ENCODE measurements at places on chromosomes 6 and 20.

- DNase-seq, result peak; percentile 22
Observed at GRCh38 chr6:56250266-56250665, 2.9 kb upstream of the COL21A1 start.

DNA sequence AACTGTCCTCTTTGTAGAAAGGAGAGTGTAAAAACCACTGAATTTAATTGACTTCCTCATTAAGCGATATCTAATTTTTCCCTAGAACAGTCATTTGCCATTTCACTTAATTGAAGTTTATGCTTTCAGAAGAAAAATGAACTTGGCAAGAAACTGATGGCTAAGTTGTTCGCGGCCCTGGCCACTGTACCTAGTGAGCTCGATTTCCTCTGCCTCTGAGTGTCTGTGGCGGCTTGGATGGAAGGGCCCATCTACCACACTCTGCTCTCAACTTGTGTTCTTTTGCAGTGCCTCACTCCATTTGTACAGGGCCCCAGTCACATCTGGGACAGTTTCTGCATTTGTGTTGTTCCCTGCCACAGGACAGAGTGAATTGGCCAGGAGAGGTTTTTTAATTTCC lies 102.9 kb downstream of the BCAS1 start:
- no peak for DNase-seq

GRCh38 chr6:3422435-3423070 lies 34.3 kb downstream of the SLC22A23 start:
- no peak for DNase-seq

GRCh38 chr6:83928286-83928685 lies 68.8 kb downstream of the CYB5R4 start:
- DNase-seq, result no peak

DNA sequence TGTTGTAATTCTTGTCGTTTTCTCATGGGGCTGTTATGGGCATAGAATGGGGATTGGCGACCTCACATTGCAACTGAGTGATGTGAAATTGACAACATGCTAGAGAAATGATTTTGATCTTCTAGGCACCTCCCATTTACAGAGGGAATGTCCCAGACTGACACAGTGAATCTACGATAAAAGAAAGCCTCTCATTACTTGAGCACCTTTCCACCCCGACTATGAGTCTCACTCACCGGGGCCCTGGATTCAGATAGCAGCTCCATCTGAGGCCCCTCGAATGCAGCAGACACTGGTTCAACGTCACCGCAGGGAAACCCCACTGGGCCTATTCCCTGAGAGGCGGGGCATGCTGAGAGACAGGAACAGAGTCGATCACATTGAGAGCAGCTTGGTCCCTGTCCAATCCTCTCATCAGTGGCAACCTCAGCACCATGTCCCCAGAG lies 49.1 kb downstream of the NFATC2 start:
- DNase-seq, result no peak

DNA sequence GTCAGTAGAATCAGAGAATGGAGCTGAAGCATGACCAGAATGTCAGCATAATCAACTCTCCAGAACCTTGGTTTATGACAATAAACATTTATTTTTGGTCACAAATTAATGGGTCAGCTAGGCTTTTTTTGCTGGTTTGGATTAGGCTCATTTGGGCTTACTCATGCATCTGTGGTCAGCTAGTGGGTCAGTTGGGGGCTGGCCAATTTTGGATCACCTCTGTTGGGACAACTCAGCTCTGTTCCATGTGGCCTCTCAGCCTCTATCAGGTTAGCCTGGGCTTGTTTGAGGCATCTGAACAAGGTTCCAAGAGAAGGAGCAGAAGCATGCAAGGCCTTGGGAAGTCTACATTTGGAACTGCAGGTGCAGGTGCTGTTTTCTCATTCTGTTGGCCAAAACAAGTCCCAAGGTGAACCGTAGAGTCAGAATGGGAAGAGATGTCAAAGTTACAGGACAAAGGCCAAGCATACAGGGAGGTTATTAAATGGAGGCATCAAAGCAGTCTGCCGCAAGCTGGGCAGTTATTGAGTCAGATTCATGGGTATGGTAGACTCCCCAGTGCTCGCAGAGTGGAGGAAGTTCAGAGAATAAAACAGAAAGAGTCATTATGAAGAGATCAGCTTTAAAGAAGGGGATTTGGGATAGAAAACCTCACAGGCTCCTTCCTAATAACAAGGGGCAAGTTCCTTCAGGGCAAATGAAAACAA lies 173.0 kb downstream of the PLCB4 start:
- DNase-seq, result no peak

GRCh38 chr20:3820901-3821727 lies 767 bp downstream of the AP5S1 start:
- no peak for DNase-seq

- DNase-seq, result peak; percentile 80
Observed at GRCh38 chr20:23659989-23660837, 22.5 kb upstream of the CST3 start.

- DNase-seq, result no peak
Observed at GRCh38 chr20:58584881-58585752, 66.0 kb upstream of the STX16 start.

DNA sequence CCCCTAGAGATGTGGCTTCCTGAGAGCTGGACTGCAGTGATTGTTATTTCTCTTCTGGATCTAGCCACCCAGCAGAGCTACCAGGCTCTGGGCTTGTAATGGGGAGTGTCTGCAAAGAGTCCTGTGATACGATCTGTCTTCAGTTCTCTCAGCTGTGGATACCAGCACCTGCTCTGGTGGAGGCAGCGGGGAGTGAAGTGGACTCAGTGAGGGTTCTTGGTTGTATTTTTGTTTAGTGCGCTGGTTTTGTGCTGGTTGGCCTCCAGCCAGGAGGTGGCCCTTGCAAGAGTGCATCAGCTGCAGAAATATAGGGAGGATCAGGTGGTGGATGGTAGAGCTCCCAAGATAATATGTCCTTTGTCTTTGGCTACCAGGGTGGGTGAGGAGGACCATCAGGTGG lies 33.7 kb downstream of the PAX1 start:
- DNase-seq, result no peak

DNA sequence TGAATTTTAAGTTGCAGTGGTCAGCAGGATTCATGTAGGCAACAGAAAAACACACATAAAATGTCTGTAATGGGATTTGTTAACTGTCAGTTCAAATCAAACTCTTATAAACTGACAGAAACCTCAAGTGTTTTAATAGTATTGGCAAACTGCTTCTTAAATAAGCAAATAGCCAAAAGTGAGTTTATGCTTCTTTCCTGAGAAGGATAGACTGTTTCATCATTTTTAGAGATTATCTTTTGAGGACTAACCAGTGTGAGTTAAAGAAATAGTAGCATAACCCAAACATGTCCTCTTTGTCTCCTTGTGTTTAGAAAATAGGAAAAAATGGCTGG lies 68.0 kb downstream of the AIG1 start:
- no peak for DNase-seq

GRCh38 chr6:127998985-127999384 lies 98.1 kb upstream of the THEMIS start:
- no peak for DNase-seq

GRCh38 chr6:133955582-133956415 lies 2.8 kb downstream of the TBPL1 start:
- DNase-seq, result peak; percentile 78

DNA sequence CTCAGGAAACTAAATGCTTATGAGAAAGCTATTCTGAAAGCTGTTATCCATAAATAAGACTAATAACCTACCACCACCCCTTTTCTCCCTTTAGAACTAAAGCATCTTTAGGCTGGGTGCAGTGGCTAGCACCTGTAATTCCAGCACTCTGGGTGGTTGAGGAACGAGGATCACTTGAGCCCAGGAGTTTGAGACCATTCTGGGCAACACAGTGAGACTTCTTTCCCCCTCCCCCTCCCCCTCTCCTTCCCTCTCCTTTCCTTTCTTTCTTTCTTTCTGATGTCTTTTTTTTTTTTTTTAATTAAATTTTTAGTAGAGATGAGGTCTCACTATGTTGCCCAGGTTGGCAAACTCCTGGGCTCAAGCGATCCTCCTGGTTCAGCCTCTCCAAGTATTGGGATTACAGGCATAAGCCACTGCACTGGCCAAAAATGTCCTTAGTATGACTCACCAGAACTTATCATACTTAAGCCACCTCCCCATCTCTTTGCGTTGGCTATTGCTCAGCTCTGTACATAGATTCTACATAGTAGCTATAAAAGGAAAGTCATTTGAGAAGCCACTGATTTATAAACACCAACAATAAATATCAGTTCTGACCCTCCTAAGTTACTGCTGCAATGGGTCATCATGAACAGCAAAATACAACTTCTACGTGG lies 54.8 kb upstream of the SPDEF start:
- peak; percentile 84 for DNase-seq

- DNase-seq, result no peak
Observed at GRCh38 chr6:111865049-111865585, 8.1 kb downstream of the FYN start.

DNA sequence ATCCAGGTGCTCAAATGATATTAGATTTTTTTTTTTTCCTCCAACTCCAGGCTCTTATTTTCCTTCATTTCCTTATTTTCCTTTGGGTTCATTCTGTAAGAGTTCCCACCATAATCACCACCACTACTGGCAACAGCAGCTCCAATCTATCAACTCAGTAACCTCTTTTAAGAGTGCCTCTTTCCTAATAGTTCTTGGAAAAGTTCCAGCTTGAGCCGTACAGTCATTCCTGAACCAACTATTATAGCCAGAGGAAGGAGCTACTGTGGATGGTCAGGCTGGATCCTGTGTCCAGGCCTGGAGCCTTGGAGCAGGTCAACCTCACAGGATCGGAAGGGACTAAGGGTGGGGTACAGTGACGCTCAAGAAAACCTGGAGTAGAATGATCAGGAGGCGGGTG lies 4.2 kb upstream of the ANGPT4 start:
- DNase-seq, result no peak

GRCh38 chr6:169558774-169559441 lies 142.9 kb downstream of the WDR27 start:
- no peak for DNase-seq

- DNase-seq, result no peak
Observed at GRCh38 chr20:18986146-18986830, 172.7 kb downstream of the SCP2D1 start.

- DNase-seq, result no peak
Observed at GRCh38 chr20:63688228-63689045, 8.0 kb upstream of the TNFRSF6B start.

GRCh38 chr6:816510-817084 lies 123.7 kb upstream of the EXOC2 start:
- DNase-seq, result peak; percentile 17

DNA sequence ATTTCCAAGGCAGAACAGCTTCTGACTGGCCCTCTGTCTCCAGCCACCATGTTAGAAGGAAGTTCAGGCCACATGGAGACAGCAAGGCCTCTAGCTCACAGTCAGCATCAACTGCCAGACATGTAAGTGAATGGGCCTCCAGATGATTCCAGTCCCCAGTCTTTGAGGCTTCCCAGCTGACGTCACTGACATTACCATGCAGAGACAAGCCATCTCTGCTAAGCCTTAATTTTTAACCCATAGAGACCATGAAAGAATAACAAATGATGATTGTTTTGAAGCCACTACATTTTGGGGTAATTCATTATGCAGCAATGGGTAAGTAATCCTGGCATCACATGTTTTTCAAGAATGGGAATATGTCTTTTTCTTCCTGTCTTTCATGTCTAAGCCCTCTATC lies 11.3 kb upstream of the DEFB129 start:
- DNase-seq, result no peak

- DNase-seq, result no peak
Observed at GRCh38 chr6:14927398-14927797, 318.5 kb upstream of the JARID2 start.

- no peak for DNase-seq
Observed at GRCh38 chr20:24795436-24795835, 153.6 kb upstream of the CST7 start.

DNA sequence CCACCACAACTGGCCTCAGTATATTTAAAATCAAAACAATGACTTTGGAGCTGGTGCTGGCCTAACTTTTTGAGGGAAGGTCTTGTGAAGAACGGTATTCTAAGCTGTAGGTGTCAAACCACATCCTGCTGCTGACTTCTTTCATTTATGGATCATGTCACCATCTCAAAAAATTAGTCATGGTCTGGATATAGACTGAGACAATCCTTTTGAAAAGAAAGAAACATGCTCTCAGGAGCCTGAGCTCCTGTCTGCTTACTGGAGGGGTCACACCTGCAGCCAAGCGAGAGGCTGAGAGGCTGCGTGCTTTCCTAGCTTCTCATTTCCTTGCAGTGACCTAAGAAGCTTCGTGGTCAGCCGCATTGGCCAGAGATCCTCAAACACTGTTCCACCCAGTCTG lies 55.2 kb downstream of the TIAM2 start:
- DNase-seq, result no peak

DNA sequence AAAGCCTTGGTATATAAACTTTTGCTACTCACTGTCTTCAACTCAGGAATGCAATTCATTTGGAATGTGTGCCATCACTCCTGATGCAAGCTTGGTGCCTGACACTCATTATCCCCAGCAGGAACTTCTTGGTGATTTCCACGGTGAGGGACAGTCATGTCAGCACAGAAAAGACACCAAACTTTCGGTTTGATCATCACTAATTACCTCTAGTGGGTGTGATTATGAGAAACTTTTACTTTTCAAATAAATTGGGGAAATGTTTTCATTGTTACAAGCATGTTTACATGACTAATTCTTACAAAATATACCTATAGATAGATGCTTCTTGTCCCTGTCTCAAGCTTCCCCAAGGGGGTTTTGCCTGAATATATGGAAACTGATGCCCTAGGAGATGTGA lies 40.9 kb downstream of the RPP40 start:
- DNase-seq, result no peak

DNA sequence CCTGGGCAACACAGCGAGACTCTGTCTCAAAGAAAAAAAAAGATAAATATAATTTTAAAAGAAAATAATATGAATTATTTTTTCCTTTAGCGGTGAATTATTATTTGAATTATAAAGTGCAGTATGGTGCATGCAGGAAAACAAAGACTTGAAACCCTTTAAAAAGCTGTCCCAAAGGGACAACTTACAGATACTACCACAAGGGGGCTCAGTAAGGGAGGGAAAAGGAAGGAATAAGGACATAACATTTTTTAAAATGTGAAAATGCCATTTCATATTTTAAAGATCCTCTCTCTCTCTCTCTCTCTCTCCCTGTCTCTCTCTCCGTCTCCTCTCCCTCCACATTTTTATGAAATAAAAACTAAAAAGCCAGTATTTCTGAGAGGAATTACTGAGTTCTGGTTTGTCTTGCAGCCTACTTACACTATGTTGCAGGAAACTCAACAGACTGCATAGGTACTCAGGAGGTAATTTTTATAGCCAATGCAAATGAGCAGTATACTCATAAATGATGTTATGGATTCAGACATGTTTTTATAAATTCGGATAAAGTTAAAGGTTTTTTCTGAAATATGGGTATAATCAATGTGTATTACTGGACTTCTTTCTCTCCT lies 455.0 kb upstream of the GJE1 start:
- peak; percentile 72 for DNase-seq
